ENCODE measurements at places on chromosomes 1 and 21.

DNA sequence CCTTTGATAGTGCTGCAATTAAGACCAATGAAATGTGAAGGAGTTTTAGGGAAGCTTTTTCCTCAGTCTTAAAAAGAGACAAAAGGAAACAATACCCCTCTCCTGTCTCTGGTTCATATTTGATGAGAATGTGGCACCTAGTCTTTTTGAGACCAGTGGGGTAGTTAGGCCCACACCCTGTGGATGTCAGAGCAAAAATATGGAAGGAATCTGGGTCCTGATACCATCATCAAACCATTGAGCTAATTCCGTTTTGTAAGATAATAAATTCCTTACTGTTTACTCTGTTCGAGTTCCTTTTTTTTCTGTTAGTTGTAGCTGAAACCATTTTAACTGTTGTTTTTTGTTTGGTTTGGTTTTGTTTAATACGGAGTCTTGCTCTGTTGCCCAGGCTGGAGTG is 33.3 kb downstream of the PTPRC start:
- DNase-seq = no peak

DNA sequence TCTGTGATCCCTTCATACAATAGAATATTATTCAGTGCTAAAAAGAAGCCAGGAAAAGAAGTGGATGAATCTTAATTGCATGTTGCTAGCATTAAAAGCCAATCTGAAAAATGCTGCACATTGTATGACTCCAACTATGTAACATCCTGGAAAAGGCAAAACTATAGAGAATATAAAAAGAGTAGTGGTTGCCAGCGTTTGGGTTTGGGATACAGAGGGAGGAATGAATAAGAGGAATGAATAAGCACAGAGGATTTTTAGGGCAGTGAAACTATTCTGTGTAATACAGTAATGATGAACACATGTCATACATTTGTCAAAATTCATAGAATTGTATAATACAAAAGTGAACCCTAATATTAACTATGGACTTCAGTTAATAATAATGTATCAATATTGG is 42.5 kb downstream of the GPR88 start:
- DNase-seq = no peak

DNA sequence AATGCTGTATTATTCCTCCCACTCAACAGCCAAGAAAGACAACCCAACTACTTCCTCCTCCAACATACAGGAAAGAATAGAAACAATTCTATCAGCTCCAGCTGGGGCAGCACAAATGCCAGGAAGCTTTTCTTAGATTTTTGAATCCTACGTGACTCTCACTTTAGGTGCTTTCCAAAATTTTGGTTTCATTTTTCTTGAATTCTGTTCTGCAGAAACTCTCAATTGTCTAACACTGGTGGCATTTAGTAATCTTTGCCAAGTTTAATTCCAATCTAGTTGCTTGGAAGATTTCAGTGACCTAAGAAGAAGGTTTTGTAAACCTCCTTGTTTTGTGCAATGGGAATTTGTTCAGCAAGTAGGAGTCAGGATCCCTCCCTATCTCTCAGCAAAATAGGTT is 37.1 kb upstream of the DOCK7 start:
- DNase-seq = no peak

DNA sequence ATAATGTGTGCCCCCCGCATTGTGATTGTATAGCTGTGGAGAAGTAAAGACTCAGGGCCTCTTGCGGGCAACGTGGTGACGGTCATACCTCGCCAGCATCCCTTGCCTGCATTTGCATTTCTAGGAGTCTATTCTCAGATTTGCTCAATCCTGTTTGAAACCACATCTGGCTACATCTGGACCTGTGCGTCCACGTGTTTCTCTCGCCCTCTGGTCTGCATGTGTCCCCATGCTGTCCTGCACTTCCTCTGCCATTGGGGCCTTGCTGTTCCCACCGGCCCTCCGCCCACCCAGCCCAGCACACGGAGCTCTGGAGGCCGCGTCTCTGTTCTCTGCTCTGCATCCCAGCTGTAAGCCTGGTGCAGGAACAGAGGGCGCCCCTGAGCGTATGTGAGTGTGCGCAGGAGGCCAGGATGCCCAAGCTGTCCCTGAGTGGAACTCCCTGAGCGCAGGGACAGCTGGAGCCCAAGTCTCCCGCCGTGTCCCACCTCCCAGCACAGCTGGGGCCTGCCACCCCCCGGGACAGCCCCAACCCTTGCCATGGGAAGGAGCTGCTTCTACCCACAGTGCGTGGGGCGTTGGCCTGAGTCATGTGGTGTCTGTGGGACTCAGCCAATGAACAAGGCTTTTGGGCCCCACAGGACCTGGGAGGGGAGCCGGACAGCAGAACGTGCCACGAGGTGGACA is 1.6 kb downstream of the KRTAP10-2 start:
- no peak for DNase-seq

GRCh38 chr1:45026446-45026845 is 14.4 kb downstream of the UROD start:
- no peak for DNase-seq
